ENCODE measurements at places on chromosomes 1 and 21. TPM values are rescaled to one million over a fixed set of nuclear protein-coding genes. Genes with fewer than 3 reads are reported as not detected.

- no peak for DNase-seq
- peak overlapping the region; percentile 49 for H3K27ac ChIP-seq
- H3K4me1 ChIP-seq = peaks cover 10% of the 10 kb centered on the region
- H3K27me3 ChIP-seq = no peaks in the 10 kb centered on the region
- H3K36me3 ChIP-seq = peaks cover 24% of the 10 kb centered on the region
Observed at GRCh38 chr1:46687921-46688509, 16.4 kb downstream of the TEX38 start.

GRCh38 chr1:173733912-173734311 lies 19.1 kb downstream of the KLHL20 start:
- DNase-seq = no peak
- H3K27ac ChIP-seq = no peak overlapping the region
- H3K4me3 ChIP-seq = no peak overlapping the region
- no peaks in the 10 kb centered on the region for H3K4me1 ChIP-seq

GRCh38 chr1:8439015-8439702 lies 121.2 kb downstream of the SLC45A1 start:
- no peak overlapping the region for H3K4me3 ChIP-seq
- peak overlapping the region; percentile 11 for H3K27ac ChIP-seq
- DNase-seq = peak; percentile 74
- H3K4me1 ChIP-seq = peaks cover 11% of the 10 kb centered on the region
- no peaks in the 10 kb centered on the region for H3K36me3 ChIP-seq

- H3K27ac ChIP-seq = no peak overlapping the region
- DNase-seq = no peak
- no peaks in the 10 kb centered on the region for H3K36me3 ChIP-seq
- no peaks in the 10 kb centered on the region for H3K4me1 ChIP-seq
- no peak overlapping the region for H3K4me3 ChIP-seq
- no peaks in the 10 kb centered on the region for H3K27me3 ChIP-seq
Observed at GRCh38 chr1:22321917-22322316, 129.7 kb upstream of the ZBTB40 start.

- H3K27ac ChIP-seq = no peak overlapping the region
- H3K4me1 ChIP-seq = peaks cover 6% of the 10 kb centered on the region
- no peaks in the 10 kb centered on the region for H3K27me3 ChIP-seq
Observed at GRCh38 chr1:193543259-193543658, 356.8 kb upstream of the B3GALT2 start.

- no peak overlapping the region for H3K4me3 ChIP-seq
- no peak overlapping the region for H3K27ac ChIP-seq
- no peak for DNase-seq
- H3K36me3 ChIP-seq = no peaks in the 10 kb centered on the region
- H3K4me1 ChIP-seq = no peaks in the 10 kb centered on the region
Observed at GRCh38 chr1:88293691-88294190, 390.3 kb upstream of the PKN2 start.

- no peak overlapping the region for H3K4me3 ChIP-seq
- H3K36me3 ChIP-seq = no peaks in the 10 kb centered on the region
- H3K27ac ChIP-seq = no peak overlapping the region
- no peaks in the 10 kb centered on the region for H3K27me3 ChIP-seq
Observed at GRCh38 chr1:109027841-109028240, 14.1 kb downstream of the WDR47 start.

DNA sequence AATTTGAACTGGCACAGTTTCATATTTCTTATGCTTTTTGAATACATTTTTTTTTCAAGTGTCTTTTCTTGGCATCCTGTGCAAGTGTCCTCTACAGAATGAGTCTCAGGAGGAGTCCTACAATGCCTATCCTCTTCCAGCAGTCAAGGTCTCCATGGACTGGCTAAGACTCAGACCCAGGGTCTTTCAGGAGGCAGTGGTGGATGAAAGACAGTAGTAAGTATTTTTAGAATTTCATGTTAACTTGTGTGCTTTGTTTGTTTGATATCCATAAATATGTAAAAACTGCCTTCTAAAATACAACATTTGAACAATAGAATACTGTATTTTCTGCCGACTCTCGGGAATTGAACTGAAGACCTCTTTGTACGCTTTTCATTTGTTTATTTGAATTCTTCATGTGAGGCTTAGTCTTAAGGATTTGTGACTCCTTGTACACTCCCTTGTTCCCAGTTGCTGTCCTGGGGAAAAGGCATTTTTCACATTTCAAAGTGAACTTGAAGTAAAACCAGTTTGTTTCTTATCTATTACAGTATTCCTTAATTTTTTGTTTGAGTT lies 56.6 kb downstream of the NCF2 start:
- no peak overlapping the region for H3K4me3 ChIP-seq
- H3K4me1 ChIP-seq = no peaks in the 10 kb centered on the region
- DNase-seq = no peak
- H3K27me3 ChIP-seq = no peaks in the 10 kb centered on the region

DNA sequence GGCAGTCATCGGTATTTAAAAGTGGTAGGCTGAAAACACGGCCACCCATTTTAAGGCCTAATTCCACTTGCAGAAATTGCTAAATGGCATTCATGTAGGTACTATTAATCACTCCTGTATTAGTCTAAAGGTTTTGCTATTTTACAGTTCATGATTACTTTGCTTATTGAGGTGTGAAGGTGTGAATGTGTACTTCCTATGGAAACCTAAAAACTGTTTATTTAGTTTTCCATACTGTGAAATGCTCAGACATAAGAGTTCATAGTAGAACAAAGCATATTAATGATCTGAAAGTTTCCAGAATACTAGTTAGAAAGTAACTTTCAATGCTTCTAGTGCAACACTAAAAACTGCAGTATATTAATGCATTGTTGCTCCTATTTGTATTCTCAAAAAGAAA lies 69.8 kb downstream of the ITGB3BP start:
- no peak overlapping the region for H3K27ac ChIP-seq
- no peaks in the 10 kb centered on the region for H3K4me1 ChIP-seq
- no peak overlapping the region for H3K4me3 ChIP-seq
- no peaks in the 10 kb centered on the region for H3K27me3 ChIP-seq

DNA sequence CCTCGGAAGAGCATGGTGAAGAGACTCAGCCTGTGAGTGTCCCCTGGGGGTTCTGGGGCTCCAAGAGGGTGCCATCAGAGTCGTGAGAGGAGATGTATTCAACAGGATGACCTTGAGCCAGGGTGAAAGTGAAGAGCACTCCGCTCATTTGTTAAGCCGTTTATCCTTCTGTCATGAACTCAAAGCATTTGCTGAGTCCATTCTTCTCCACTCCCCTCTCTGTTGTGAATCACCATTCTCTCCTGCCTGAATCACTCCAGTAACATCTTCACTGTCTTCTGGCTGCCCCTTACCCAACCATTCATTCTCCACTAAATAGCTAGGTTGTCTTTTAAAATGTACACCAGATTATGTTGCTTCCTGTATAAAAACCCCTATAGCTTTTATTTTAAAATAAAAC lies 102.2 kb downstream of the RGL1 start:
- H3K36me3 ChIP-seq = no peaks in the 10 kb centered on the region
- DNase-seq = no peak
- no peak overlapping the region for H3K4me3 ChIP-seq

DNA sequence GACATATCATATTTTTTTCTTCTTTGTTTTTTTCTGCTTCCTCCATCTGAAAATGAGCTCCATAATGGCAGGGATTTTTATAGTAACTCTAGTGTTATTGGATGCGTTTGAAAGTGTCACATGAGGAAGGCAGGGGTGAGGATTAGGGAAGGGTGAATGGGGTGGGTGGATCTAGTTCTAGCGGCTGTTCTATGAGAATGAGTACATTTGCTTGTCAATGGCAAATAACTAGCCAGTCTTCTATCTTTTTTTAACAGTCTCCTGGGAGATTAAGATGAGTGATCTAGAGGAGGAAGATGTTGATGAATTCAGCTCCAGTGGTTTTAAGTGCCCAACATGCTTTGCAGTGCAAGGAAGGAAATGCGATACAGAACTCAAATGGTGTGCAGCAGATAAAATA lies 5.8 kb downstream of the OR14I1 start:
- H3K4me3 ChIP-seq = no peak overlapping the region
- no peak for DNase-seq
- no peaks in the 10 kb centered on the region for H3K27me3 ChIP-seq
- H3K4me1 ChIP-seq = no peaks in the 10 kb centered on the region
- no peaks in the 10 kb centered on the region for H3K36me3 ChIP-seq

GRCh38 chr1:30014031-30014430 lies 709.4 kb downstream of the MATN1 start:
- H3K27me3 ChIP-seq = no peaks in the 10 kb centered on the region
- no peaks in the 10 kb centered on the region for H3K4me1 ChIP-seq
- H3K36me3 ChIP-seq = no peaks in the 10 kb centered on the region
- H3K4me3 ChIP-seq = no peak overlapping the region
- peak; percentile 5 for DNase-seq

DNA sequence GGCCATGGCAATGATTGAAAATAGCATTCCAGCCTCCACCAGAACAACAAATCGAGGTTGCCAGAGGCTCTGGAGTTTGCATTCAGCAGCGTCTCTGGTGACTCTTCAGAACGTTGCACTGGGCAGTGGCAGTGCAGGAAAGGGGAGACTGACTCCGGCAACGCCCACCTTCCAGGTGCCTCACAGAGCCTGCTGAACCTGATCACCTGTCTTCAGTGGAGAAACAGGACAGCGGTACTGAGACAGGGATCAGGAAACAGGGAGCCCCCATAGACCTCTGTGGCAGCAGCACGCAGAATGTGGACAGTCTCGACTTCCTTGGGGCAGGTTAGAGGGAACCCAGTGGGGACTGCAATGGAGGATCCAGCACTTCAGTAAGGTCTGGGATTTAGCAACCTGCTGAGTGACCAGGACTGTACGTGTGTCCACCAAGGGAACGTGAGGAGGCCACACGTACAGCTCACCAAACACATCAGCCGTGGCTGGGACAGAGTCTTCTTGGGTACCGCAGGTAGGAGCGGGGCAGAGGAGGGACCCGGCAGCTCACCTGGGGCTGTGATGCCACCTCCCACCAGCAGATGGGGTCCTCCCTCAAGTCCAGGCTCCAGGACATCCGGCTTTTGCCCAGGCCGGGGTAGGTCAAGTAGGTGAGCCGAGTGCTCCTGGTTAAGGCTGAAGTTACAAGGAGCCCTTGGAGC lies 128.6 kb downstream of the PRDM2 start:
- peaks cover 4% of the 10 kb centered on the region for H3K4me1 ChIP-seq

DNA sequence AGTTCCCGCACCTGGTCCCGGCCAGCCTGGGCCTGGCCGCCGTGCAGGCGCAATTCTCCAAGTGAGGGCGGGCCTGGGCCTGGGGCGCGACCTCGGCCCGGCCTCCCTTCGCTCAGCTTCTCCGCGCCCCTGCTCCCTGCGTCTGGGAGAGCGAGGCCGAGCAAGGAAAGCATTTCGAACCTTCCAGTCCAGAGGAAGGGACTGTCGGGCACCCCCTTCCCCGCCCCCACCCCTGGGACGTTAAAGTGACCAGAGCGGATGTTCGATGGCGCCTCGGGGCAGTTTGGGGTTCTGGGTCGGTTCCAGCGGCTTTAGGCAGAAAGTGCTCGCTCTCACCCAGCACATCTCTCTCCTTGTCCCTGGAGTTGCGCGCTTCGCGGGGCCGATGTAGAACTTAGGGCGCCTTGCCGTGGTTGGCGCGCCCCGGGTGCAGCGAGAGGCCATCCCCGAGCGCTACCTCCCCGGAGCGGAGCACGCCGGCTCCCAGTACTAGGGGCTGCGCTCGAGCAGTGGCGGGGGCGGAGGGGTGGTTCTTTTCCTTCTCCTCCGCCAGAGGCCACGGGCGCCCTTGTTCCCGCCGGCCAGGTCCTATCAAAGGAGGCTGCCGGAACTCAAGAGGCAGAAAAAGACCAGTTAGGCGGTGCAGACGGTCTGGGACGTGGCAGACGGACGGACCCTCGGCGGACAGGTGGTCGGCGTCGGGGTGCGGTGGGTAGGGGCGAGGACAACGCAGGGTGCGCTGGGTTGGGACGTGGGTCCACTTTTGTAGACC lies 1.2 kb downstream of the OLIG1 start:
- no peak for DNase-seq
- H3K27me3 ChIP-seq = peaks cover 56% of the 10 kb centered on the region
- H3K4me1 ChIP-seq = peaks cover 7% of the 10 kb centered on the region
- H3K27ac ChIP-seq = no peak overlapping the region
- peak overlapping the region; percentile 28 for H3K4me3 ChIP-seq

DNA sequence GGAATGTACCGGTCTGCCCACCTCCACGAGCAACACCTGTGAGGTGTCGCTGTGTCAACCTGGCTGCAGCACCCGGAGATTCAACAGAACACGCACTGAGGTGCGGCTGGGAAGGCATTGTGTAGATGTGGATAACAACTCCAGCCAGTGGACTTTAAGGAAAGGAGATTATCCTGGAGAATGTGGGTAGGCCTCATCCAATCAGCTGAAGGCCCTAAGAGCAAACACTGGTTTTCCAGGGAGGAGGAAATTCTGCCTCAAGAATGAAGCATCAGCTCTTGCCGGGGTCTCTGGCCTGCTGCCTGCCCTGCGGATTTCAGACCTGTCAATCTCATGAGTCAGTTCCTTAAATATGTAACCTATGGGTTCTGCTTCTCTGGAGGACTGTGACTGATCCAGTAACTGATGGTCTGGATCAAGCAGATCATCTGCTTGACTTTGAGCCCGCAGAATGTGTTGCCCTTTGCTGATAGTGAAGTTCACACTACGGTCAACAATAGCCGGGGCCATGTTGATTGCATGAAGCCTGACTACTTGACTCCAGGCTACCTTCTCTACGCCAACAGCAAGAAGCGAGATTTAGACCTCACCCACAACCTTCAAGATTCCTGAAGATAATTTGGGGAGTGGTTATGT lies 15.9 kb upstream of the PRDM15 start:
- H3K27ac ChIP-seq = no peak overlapping the region
- no peak overlapping the region for H3K4me3 ChIP-seq
- H3K4me1 ChIP-seq = no peaks in the 10 kb centered on the region
- H3K27me3 ChIP-seq = no peaks in the 10 kb centered on the region
- H3K36me3 ChIP-seq = no peaks in the 10 kb centered on the region

DNA sequence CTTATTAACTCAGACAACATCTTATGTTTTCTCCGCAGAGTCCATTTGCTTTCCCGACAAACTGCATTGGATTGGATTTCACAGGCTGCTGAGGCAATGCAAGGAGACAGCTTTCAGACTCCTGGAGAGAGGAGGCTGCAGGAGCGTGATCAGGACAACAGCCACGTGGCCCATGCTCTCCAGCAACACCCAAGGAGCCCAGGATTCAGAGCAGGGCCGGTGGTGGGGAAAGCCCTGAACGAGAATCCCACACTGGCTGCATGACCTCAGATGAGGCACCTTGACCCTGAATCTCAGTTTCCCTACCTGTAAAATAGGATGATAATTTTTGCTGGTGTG lies 78.3 kb upstream of the NFASC start:
- H3K27ac ChIP-seq = no peak overlapping the region
- H3K4me3 ChIP-seq = no peak overlapping the region
- no peaks in the 10 kb centered on the region for H3K36me3 ChIP-seq
- H3K27me3 ChIP-seq = peaks cover 2% of the 10 kb centered on the region

GRCh38 chr1:63316984-63317816 lies 5.2 kb upstream of the FOXD3 start:
- H3K4me1 ChIP-seq = peaks cover 14% of the 10 kb centered on the region

SERINC2 gene
- total RNA-seq = 203 TPM

GFI1 gene
- total RNA-seq = 8.7 TPM

CNTN2 gene
- total RNA-seq = 1.4 TPM

KRTAP19-6 gene
- not detected for total RNA-seq

FCRL2 gene
- 0.10 TPM for total RNA-seq

LRRC8C gene
- total RNA-seq = 3.3 TPM

BMP8B gene
- total RNA-seq = 4.9 TPM

CENPF gene
- total RNA-seq = 67.9 TPM

HOOK1 gene
- total RNA-seq = 42.4 TPM

RXFP4 gene
- total RNA-seq = 4.6 TPM

PDC gene
- total RNA-seq = not detected

AVPR1B gene
- 0.13 TPM for total RNA-seq

CC2D1B gene
- total RNA-seq = 27.3 TPM
